ENCODE measurements at places on chromosomes 11 and 22.

GRCh38 chr11:100890789-100891188, 203.7 kb downstream of the ARHGAP42 start:
- peak; percentile 74 for DNase-seq

- no peak for DNase-seq
Observed at GRCh38 chr11:107683807-107684206, 28.0 kb downstream of the SLN start.

GRCh38 chr11:2461253-2461955, 16.6 kb downstream of the KCNQ1 start:
- DNase-seq, result no peak

DNA sequence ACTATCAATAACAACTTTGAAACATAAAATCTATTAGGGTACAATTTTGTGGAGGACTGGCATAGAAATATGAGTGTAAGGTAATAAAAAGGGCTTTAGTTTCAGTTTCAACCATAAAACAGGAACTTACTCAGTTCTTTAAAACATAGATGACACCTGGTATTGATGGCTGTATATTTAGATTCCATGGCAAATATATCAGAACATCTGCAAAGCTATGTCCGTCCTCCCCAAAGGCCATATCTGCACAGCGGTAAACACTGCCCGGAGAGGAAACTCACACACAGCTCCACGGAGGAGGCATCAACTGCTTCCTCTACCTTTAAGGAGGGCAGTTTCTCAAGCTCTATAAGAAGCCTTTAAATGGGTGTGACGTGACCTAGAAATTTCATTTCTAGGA, 993.3 kb downstream of the BRD1 start:
- no peak for DNase-seq

Measured in myocyte (in vitro differentiated cells).